Stimulated activated CD8-positive, alpha-beta memory T cell treated with anti-CD3 and anti-CD28 coated beads, Interleukin-7, amount 100 ng/mL, for 1 hour (primary cell): ENCODE measurements at places on chromosomes 6 and 20.

DNA sequence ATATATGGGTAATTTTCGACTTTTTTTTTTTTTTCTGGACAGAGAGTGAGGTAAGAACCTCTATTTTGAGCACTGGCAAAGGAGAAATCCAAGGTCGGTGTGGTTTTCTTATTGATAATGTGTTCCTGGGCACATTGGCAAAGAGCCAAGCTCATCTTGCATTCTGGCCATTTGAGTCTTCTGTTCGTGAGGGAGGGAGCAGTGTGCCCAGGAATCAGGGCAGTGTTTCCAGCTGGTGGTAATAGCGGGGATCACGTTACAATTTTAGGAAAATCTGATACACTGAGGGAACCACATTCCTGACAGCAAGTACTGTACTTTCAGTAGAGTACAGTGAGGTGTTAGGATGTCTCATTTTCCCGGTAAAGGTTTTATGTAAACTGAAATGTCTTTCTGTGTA is 442.3 kb upstream of the MAP3K7 start:
- no peak for DNase-seq

DNA sequence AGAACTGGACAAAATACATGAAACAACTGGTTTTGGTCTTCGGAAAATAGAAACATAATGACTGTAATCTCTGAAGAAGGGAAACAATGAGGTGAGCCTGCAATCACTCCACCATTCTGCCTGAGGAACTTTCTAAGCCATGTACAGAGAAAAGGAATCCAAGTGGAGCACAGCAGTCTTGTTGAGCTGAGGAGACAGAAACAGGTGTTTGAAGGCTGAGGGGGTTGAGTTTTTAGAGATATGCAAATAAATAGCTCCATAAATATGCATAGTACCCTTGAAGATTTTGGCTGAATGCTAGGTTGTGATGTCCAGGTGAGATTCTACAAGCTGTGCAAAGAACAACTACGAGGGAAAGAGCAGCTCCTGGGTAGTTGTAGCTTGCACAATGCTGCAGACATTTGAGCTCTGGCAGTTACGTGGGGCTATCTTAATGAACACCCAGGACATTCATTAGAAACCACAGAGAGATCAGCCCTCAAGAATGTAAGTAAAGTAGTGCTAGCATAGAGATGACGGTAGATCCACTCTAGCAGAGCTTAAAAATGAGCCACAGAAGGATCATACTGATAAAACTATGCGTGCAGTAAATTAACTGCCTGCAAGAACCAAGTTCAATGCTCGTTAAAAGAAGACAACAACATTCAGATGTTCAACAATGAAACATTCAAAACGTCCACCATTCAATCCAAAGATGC is 24.3 kb downstream of the TUBB2B start:
- no peak for DNase-seq

DNA sequence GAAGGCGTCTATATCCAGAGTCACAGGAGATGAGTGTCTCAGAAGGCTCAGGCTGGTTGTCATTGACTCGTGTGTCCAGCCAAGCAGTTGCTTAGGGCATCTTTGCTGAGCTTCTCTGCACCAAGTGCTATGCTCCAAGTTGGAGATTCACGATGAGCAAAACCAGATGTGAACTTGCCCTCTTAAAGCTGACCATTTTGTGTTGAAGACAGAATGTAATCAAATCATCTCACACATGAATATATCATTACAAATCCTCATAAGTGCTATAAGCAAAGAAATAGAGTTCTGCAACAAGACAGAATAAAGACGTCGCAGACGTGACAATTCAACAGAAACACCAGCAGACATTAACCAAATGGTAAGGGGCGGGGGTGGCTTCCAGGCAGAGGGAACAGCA is 103.9 kb downstream of the ALDH8A1 start:
- DNase-seq, result no peak

- DNase-seq, result no peak
Observed at GRCh38 chr20:1265226-1265915, 723 bp upstream of the SNPH start.

- DNase-seq, result no peak
Observed at GRCh38 chr6:139882977-139883728, 508.7 kb upstream of the CITED2 start.

- DNase-seq, result no peak
Observed at GRCh38 chr6:113018351-113019151, 671.4 kb downstream of the RFPL4B start.

- DNase-seq, result no peak
Observed at GRCh38 chr6:152176268-152176667, 368.8 kb downstream of the ESR1 start.

DNA sequence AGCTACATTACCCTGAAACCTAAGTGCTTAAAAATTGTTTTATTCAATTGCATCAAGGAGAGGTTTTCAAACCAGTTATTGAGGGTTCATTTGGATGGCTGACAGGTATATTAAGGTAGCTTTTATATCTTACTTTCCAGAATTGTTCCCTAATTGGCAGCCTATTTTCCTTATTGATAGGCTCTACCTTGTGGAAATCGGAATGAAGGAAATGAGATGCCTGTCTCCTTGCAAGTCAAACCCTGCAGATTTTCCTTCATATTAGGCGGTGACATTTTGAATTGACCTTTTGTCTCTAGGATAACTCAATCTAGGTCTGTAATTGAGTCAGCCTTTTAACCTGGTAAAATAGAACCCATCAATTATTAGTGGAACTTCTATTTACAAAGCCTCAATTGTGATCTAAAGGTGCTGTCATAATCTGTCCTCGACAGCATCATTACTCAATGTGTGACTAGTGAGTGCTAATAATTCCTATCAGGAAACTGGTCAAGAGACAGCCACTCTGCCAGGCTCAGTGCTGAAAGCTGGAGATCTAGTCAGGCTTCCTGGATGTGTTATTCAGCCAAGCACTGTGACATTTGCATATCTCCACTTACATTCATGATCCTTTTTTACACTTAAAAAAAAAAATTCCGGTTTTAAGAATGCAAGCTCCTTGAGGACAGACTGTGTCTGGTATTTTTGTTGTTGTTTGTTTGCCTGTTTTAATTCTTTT is 20.1 kb downstream of the OPRM1 start:
- no peak for DNase-seq

DNA sequence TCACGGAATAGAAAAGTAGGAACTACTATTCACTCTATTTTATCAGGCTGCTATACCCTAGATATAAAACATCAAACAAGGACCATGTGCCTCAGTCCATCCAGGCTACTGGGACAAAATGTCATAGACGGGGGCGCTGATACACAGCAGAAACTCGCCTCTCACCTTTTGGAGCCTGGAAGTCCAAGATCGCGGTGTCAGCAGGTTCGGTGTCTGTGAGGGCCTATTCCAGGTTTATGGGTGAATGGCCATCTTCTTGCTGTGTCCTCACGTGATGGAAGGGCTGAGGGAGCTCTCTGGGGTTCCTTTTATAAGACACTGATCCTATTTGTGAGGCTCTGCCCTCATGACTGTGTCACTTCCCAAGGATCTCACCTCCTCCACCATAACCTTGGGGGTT is 89.5 kb downstream of the DLL1 start:
- no peak for DNase-seq

GRCh38 chr20:47061549-47061948 is 166.9 kb downstream of the EYA2 start:
- no peak for DNase-seq

GRCh38 chr6:99905209-99906106 is 88.6 kb downstream of the MCHR2 start:
- DNase-seq, result no peak

- no peak for DNase-seq
Observed at GRCh38 chr6:105954148-105954547, 132.0 kb upstream of the PRDM1 start.

DNA sequence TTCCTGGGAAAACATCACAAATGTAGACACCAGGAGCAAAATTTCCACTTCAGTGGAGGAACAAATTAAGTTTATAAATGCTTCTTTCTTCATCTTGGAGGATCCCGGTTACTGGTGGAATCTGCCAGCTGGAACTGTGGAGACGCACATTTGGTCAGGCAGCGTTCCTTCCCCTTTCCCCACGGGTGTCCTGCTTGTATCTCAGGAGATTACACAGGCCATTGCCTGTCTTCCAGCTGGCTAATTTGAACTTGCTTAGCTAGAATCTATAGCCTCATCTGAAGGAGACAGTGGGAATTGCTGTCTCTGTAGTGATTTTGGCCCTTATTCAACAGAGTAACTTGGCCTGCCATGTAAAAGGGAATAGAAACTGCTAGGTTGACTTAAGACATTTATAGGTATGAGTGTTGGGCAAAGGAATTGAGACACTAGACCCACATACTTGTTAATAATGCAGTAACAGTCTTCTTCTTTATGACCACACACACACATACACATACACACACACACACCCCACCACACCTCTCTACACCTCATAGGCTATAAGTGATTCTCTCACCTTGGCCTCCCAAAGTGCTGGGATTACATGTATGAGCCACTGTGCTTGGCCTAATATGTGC is 34.4 kb downstream of the TSBP1 start:
- no peak for DNase-seq

GRCh38 chr20:46683011-46683667 is 6.1 kb downstream of the TP53RK start:
- no peak for DNase-seq

GRCh38 chr20:5290596-5290995 is 26.2 kb downstream of the PROKR2 start:
- DNase-seq, result no peak

DNA sequence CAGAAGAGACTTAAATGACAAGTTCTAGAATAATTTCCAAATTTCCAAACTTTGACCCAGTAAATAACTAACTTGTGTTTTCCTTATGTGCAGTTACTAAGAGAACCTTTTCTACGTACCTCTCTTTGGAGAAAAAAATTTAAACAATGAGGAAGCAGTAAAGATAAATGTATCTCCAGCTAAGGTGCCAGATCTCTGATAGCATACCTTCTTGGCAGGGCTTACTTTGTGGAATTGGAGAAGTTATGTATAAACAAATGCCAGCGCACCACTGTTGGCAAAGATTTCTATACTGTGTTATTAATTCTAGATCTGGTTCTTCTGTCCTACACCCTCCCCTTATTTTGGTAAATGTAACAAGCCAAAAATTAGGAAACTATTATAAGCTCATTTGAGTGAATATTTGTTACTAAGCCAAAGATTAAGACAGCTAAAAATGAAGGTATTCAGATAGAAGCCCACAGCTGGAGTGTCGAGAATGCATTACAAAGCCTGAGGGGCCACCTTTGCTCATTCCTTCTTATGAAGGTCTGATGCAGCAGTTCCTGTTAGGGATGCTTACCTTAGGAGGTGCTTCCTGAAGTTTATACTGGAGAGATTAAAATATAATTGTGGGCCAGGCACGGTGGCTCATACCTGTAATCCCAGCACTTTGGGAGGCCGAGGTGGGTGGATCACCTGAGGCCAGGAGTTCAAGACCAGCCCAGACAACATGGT is 373.1 kb upstream of the SOX4 start:
- DNase-seq, result no peak

DNA sequence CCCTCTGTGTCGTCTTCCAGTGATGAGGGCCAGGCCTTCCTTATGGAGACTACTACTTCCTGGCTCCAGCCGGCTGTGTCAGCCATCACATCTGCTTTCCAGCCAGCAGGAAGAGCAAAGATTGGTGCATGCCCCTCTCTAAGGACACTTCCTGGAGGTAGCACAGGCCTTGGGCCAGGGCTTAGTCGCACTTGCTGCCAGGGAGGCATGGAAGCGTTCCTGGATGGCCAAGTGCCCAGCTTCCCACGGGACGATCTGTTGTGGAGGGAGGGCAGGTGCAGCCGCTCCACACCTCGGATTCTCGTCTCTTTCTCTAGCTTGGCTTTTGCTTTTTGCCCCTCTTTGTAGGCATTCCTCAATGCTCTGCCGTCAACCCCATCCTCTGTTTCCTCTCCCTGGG is 11.9 kb downstream of the ERMARD start:
- DNase-seq, result no peak

DNA sequence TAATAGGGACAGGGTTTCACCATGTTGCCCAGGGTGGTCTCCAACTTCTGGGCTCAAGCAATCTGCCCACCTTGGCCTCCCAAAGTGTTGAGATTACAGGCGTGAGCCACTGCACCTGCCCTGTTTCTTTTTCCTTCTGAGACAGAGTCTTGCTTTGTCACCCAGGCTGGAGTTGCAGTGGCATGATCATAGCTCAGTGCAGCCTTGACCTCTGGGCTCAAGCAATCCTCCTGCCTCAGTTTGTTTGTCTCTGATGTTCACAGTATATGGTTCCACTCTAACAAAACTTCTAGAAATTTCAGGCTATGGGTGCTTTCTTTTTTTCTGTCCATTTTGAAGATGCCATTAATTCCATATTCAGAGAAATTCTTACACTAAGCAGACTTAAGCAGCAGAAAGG is 33.1 kb downstream of the NDRG3 start:
- no peak for DNase-seq

DNA sequence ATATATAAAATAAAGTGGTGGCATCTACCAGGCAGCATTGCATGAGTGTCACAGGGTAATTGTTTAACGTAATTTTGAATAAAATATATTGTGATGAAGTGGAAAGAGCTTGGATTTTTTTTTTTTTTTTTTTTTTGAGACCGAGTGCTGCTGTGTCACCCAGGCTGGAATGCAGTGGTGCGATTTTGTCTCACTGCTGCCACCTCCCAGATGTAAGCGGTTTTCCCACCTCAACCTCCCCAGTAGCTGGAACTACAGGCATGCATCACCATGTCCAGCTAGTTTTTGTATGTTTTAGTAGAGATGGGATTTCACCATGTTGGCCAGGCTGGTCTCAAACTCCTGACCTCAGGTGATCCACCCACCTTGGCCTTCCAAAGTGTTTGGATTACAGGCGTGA is 81.1 kb upstream of the SMIM8 start:
- no peak for DNase-seq

GRCh38 chr20:9583151-9583550 is 68.8 kb downstream of the LAMP5 start:
- no peak for DNase-seq

- no peak for DNase-seq
Observed at GRCh38 chr6:21149470-21149869, 444.1 kb upstream of the SOX4 start.

GRCh38 chr20:6269168-6269873 is 146.5 kb upstream of the FERMT1 start:
- DNase-seq, result no peak

- no peak for DNase-seq
Observed at GRCh38 chr6:12656906-12657305, 59.7 kb upstream of the PHACTR1 start.

GRCh38 chr20:278607-279571 is 11.7 kb downstream of the C20orf96 start:
- DNase-seq, result no peak

GRCh38 chr6:40796260-40797221 is 209.4 kb upstream of the LRFN2 start:
- DNase-seq, result no peak

GRCh38 chr6:157552081-157552747 is 171.2 kb downstream of the ZDHHC14 start:
- DNase-seq, result no peak
